Thyroid gland (tissue), 4 donors: ENCODE measurements at places on chromosomes 7 and 10. TPM values are rescaled to one million over a fixed set of nuclear protein-coding genes. Genes with fewer than 3 reads are reported as not detected.
A peak's percentile ranks its signal among the peaks of the same experiment; 100 is the strongest.

- no peak for DNase-seq
These were observed 500.0 kb downstream of the TYW1 start for GRCh38 chr7:67496589-67496988.

DNA sequence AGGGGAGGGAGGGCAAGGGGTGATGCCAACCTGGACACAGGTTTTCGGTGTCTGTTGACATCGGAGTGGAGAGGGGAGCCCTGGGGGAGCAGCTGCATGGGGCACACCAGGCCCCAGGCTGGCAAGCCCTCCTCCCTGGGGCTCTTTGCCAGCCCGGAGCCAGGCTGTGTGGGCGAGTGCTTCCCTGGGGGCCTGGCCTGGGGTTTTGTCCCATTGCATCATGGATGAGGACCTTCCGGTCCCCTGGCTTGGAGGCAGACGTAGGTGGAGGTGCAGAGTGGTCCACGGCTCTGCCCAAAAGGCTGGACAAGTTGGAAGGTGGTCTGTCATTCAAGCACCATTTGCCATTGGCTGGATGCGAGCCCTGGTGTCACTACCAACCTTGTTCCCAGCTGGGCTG lies 34.8 kb downstream of the ZMIZ1 start:
- DNase-seq, result peak; percentile 68

- no peak for DNase-seq
These were observed 394.0 kb downstream of the THSD7A start for GRCh38 chr7:11437994-11438393.

- DNase-seq, result no peak
These were observed 803.6 kb downstream of the SORCS1 start for GRCh38 chr10:106360870-106361269.

- no peak for DNase-seq
These were observed 20.3 kb upstream of the PRKAG2 start for GRCh38 chr7:151897161-151897731.

GRCh38 chr7:124689523-124689922 lies 76.1 kb downstream of the GPR37 start:
- no peak for DNase-seq

DNA sequence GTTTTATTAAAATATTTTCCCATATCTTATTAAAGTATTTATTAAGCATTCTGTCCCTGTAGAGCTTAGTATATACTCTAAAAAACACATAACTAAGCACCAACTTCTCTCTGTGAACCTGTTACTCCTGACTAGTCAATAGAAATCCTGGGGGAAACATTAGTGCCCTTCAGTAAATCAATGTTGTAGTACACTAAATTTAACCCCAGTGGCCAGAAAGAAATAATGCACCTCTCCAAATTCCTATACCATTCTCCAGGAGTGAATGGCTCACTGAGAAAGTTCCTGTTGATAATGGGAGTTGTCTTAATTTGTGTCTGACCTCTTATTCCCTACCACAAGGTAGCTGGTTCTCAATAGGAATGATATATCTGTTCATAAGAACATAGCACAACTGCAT lies 188.2 kb downstream of the SEMA3D start:
- DNase-seq, result no peak

GRCh38 chr10:49585387-49585786 lies 24.7 kb upstream of the SLC18A3 start:
- no peak for DNase-seq

DNA sequence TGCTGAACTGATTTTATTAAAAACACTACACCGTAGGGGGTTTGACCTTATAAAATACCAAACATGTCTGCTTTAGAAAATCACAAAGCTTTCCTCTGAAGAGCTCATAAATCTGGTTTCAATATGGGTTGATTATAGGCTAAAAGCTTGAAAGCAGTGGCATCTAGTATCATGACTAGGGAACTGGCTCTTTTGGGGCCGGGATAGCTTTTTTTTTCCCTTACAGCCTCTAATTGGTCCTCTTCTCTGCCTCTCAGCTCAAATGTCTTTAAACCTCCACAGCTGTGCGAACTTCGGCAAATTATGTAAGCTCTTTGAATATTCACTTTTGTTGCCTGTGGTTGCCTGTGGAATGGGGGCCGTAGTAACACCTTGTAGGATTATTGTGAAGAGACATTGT lies 8.4 kb downstream of the BAMBI start:
- DNase-seq, result no peak

DNA sequence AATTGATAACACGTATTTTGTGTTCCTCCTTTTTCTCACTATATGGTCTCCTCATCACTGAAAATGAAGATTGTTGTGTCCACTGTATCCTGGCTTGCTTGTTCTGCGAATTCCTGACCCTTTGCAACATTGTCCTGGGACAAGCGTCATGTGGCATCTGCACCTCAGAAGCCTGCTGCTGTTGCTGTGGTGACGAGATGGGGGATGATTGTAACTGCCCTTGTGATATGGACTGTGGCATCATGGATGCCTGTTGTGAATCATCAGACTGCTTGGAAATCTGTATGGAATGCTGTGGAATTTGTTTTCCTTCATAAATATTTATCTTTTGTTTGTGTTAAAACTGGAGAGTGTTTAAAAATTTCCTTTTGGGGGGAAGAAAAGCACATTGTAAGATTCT lies 93.7 kb downstream of the MDFIC start:
- DNase-seq, result no peak

- DNase-seq, result no peak
These were observed 159.4 kb upstream of the AHR start for GRCh38 chr7:17139081-17139480.

Gene CLDN4
- 208 TPM for total RNA-seq

Gene ALDH18A1
- 66.6 TPM for total RNA-seq

Gene WDR86
- 99.5 TPM for total RNA-seq

Gene TMEM213
- not detected for total RNA-seq

Gene MYPN
- not detected for total RNA-seq

Gene MKI67
- total RNA-seq, result 0.45 TPM

Gene C10orf67
- not detected for total RNA-seq

Gene CPA4
- total RNA-seq, result not detected
